ENCODE measurements at places on chromosomes 1 and 21. TPM values are rescaled to one million over a fixed set of nuclear protein-coding genes. Genes with fewer than 3 reads are reported as not detected.
A peak's percentile ranks its signal among the peaks of the same experiment; 100 is the strongest.

DNA sequence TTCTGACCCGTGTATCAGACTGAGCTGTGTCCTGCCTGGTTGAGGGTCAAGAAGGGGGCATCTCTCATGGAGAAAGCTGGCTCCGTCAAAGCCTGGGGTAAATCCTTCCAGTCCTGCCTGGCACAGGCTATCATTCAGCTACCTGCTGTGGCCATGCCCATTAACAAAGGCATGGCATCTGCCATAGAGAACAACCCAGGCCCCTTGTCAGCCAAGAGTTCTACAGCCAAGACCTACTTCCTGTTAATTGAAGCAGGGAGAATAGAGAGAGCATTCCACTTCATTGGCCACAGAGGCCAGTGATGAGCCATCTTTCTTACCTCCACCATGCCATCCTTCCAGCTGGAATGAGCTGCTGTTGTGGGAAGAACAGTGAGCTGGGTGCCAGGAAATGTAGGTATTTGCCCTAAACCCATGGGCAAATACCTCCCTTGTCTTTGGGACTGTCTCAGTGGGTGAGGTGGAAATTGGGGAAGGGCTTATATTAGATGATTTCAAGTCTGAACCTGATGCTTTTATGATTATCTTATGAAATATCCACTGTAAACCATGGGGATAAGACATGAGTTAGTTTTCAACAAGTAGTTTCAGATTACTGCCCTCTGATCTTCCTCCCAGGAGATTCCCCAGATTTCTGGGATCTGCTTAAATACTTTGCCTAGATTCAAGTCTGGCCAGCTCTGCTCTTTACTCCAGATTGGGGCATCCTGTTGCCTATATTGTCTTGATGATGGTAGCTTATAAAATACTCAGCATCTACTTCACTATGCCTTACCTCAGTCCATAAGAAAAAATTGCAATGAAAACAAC is 11.2 kb upstream of the KCNQ4 start:
- peaks cover 21% of the 10 kb centered on the region for H3K4me1 ChIP-seq
- H3K27ac ChIP-seq, result no peak overlapping the region
- H3K36me3 ChIP-seq, result peaks cover 6% of the 10 kb centered on the region
- DNase-seq, result no peak
- no peaks in the 10 kb centered on the region for H3K27me3 ChIP-seq
- no peak overlapping the region for H3K4me3 ChIP-seq

- no peaks in the 10 kb centered on the region for H3K36me3 ChIP-seq
- DNase-seq, result no peak
- no peaks in the 10 kb centered on the region for H3K27me3 ChIP-seq
- peaks cover 9% of the 10 kb centered on the region for H3K4me1 ChIP-seq
Measured at GRCh38 chr1:97936976-97937375, 16.1 kb upstream of the DPYD start.

DNA sequence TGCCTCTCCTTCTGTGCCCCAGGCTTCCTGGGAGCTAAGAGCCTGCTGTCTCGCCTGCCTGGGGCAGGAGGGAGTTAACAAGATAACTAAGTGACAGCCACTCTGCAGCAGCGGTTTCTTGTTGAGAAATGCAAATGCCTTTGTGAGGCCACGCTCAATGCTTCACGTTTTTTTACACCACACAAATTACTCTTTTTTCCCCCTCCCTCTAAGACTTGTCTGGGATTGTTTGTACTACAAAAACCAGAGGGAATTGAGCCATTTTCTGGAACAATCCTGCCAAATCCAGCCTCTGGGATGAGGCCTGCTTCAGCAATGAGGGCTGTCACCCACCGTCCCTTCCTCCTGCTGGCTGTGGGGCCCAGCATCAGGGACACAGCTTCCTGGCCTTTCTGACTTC is 119.6 kb downstream of the ACTL8 start:
- H3K36me3 ChIP-seq, result no peaks in the 10 kb centered on the region
- no peak overlapping the region for H3K4me3 ChIP-seq
- H3K27ac ChIP-seq, result no peak overlapping the region
- peak; percentile 25 for DNase-seq
- H3K4me1 ChIP-seq, result peaks cover 9% of the 10 kb centered on the region
- H3K27me3 ChIP-seq, result no peaks in the 10 kb centered on the region

GRCh38 chr1:232998138-232998537 is 47.7 kb downstream of the NTPCR start:
- H3K4me3 ChIP-seq, result no peak overlapping the region
- no peak overlapping the region for H3K27ac ChIP-seq
- peaks cover 28% of the 10 kb centered on the region for H3K36me3 ChIP-seq
- H3K4me1 ChIP-seq, result no peaks in the 10 kb centered on the region

DNA sequence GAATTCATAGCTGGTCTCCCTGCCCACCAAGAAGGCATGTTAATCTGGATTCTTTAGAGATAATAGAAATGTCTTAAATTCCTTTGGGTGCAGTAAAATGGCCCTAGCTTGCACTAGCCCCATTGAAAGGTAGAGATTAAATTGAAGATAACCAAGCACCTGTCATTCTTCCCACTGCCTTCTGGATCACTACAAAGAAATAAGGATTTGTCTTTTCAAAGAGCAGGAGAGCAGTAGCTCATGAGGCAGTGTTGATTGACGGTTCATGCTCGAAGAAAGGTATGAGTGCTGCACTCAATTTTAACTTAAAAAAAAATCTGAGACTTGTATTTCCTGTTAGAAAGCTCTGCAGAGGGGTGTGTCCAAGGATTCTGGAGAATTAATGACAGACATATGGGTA is 74.9 kb upstream of the F3 start:
- no peak overlapping the region for H3K27ac ChIP-seq
- H3K27me3 ChIP-seq, result no peaks in the 10 kb centered on the region
- no peak overlapping the region for H3K4me3 ChIP-seq
- H3K4me1 ChIP-seq, result 0 out of 2 replicates have a peak, but pooled peaks cover 8% of the 10 kb centered on the region

DNA sequence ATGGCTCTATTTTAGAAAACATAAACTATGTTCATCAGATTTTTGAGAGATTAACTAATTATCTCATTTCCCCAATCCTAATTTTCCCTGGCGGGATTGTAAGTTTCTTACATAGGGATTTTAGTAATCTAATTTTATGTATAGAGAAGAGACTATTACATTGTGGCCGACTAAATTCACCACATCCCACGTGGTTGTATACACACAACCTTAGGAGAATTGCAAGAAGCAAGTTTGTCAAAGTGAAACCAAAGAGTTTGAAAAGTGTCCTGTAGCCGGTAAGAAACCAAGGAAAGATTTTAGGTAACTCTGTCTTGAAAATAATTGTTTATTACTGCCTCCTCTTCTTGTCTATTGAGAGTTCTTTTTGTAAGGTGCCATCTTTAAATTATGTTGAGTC is 550.6 kb downstream of the LTN1 start:
- DNase-seq, result no peak
- H3K36me3 ChIP-seq, result no peaks in the 10 kb centered on the region
- no peak overlapping the region for H3K4me3 ChIP-seq
- H3K4me1 ChIP-seq, result no peaks in the 10 kb centered on the region
- no peaks in the 10 kb centered on the region for H3K27me3 ChIP-seq

GRCh38 chr1:119675349-119676345 is 27.6 kb upstream of the ZNF697 start:
- peak overlapping the region; percentile 34 for H3K4me3 ChIP-seq
- peaks cover 16% of the 10 kb centered on the region for H3K4me1 ChIP-seq
- no peaks in the 10 kb centered on the region for H3K36me3 ChIP-seq
- H3K27me3 ChIP-seq, result no peaks in the 10 kb centered on the region

DNA sequence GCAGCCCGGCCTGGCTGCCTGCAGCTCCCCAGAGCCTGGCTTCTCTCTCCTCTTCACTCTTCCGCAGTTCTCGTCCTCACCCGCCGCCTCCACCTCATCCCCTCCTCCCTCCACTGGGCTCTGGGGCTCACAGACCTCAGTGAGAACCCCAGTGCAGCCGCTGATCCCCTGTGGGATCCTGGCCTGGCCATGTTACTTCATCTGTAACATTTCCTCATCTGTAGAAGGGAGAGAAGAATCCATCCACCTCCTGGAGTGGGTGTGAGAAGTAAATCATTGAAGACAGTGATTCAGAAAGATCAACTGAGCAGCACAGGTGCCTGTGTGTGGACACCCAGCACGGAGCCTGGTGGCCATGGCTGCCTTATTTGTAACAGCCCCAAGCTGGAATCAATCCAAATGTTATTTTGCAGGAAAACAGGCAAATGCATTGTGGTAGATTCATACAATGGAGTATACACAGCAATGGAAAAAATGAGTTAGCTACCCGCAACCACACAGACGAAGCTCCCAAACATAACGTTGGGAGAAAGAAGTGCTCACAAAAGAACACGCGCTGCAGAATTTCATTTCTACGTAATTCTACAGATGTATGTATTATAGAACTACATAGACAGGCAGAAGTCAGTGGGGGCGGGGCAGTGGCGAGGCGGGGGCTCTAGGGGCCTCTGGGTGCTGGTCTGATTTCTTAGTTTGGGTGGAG is 8.7 kb downstream of the LAPTM5 start:
- H3K4me3 ChIP-seq, result no peak overlapping the region
- no peak overlapping the region for H3K27ac ChIP-seq
- no peak for DNase-seq
- H3K27me3 ChIP-seq, result no peaks in the 10 kb centered on the region

GRCh38 chr21:33392284-33392985 is 10.8 kb upstream of the IFNGR2 start:
- no peaks in the 10 kb centered on the region for H3K27me3 ChIP-seq
- DNase-seq, result no peak
- H3K4me1 ChIP-seq, result no peaks in the 10 kb centered on the region
- H3K36me3 ChIP-seq, result no peaks in the 10 kb centered on the region
- no peak overlapping the region for H3K4me3 ChIP-seq

GRCh38 chr1:239011382-239011781 is 375.0 kb upstream of the CHRM3 start:
- no peaks in the 10 kb centered on the region for H3K4me1 ChIP-seq
- H3K27me3 ChIP-seq, result no peaks in the 10 kb centered on the region
- no peak overlapping the region for H3K4me3 ChIP-seq
- no peak overlapping the region for H3K27ac ChIP-seq
- no peak for DNase-seq

DNA sequence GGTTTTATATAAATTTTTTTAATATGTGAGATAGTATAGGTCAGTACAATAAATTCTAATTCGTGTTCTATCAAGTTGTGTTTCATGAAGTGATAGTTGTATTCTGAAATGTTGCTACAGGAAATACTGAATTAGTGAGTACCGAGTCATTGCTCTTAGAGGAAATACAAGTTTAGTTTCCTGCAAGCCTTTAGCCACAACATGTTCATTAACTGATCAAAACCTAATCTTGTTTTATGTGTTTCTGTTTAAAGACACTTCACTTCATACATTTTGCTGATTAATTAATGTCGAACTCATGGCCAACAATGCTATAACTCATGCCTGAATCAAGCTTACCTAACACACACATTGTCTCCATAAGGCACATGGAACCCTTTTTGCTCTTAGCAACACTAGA is 43.6 kb downstream of the LRRC7 start:
- no peaks in the 10 kb centered on the region for H3K27me3 ChIP-seq
- H3K4me3 ChIP-seq, result no peak overlapping the region
- no peak for DNase-seq

DNA sequence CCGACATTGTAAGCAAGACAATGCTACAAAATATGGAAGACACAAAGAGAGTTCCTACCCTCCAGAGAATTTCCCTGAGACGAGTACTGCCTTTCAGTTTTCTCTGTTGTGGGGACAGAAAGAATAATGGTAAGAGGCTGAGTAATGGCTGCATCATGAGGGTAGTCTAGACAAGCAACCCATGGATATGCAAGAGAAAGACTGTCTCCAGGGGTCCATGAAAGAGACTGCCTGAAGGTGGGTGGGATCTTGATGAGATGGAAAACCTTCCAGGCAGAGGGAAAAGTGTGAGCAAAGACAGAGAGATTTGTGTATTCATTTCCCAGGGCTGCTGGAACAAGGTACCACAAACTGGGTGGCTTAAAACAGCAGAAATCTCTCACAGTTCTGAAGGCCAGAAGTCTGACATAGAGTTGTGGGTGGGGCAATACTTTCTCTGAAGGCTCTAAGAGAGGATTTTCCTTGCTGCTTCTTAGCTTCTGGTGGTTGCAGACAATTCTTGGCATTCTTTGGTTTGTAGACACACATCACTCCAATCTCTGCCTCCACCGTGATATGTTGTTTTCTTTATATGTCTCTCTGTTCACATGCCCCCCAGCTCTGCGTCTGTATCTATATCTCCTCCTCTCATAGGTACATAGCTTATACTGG is 41.4 kb downstream of the ANP32E start:
- no peak overlapping the region for H3K27ac ChIP-seq
- no peaks in the 10 kb centered on the region for H3K4me1 ChIP-seq
- no peak for DNase-seq
- H3K4me3 ChIP-seq, result no peak overlapping the region
- H3K27me3 ChIP-seq, result no peaks in the 10 kb centered on the region

GRCh38 chr1:8120693-8121260 is 94.7 kb upstream of the ERRFI1 start:
- no peak overlapping the region for H3K27ac ChIP-seq
- DNase-seq, result no peak
- H3K4me3 ChIP-seq, result no peak overlapping the region

GRCh38 chr1:184633785-184634184 is 120.9 kb downstream of the EDEM3 start:
- H3K4me1 ChIP-seq, result no peaks in the 10 kb centered on the region
- H3K27ac ChIP-seq, result no peak overlapping the region
- H3K27me3 ChIP-seq, result no peaks in the 10 kb centered on the region
- no peak overlapping the region for H3K4me3 ChIP-seq
- DNase-seq, result peak; percentile 29
- no peaks in the 10 kb centered on the region for H3K36me3 ChIP-seq

GRCh38 chr1:41898191-41898713 is 20.5 kb downstream of the HIVEP3 start:
- H3K27me3 ChIP-seq, result no peaks in the 10 kb centered on the region
- DNase-seq, result no peak
- no peak overlapping the region for H3K27ac ChIP-seq
- peaks cover 3% of the 10 kb centered on the region for H3K4me1 ChIP-seq
- H3K4me3 ChIP-seq, result no peak overlapping the region

The ARHGEF10L gene
- 46.8 TPM for total RNA-seq

The MLLT11 gene
- total RNA-seq, result 11.3 TPM

The TMEM125 gene
- total RNA-seq, result 39.3 TPM

The STUM gene
- 1.3 TPM for total RNA-seq

The NUAK2 gene
- total RNA-seq, result 10.4 TPM

The UMODL1 gene
- total RNA-seq, result not detected

The OR2M4 gene
- total RNA-seq, result not detected

The ELAPOR1 gene
- total RNA-seq, result 2.1 TPM
